Hindlimb muscle (tissue), 1 donor: ENCODE measurements at places on chromosomes 7 and 10. TPM values are rescaled to one million over a fixed set of nuclear protein-coding genes. Genes with fewer than 3 reads are reported as not detected.
A peak's percentile ranks its signal among the peaks of the same experiment; 100 is the strongest.

DNA sequence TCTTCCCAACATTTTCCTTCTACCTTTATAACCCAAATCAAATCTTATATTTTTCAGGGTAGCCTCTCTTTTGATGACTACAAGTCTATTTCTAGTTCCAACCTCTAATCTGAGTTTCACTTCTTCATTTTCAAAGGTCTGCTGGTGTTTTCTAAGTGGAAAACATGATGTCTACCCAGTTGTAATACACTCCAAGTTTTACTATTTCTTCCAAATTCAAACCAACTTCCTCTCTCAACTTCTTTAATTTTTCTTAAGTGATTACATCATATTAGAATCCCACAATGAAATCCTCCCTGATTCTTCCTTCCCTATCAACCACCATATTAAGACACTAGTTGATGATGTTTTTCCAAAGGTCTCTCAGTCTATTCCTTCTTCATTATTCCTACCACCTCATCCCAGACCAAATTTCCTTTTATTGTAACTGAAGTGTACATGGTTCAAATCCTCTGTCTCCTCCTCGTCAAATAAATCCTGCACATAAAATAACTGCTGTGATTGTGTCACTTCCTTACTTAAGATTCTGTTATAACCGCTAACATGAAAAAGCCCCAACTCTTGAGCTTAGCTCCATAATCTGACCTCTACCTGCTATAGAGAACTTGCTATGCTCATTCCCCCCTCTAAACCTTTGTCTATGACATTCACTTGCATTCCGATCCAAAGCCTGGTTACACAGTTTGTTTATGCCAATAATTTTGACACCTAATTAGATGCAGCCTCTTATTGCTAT lies 12.7 kb downstream of the TAS2R38 start:
- no peak for DNase-seq

GRCh38 chr10:114397651-114398145 lies 6.6 kb downstream of the AFAP1L2 start:
- peak; percentile 46 for DNase-seq

DNA sequence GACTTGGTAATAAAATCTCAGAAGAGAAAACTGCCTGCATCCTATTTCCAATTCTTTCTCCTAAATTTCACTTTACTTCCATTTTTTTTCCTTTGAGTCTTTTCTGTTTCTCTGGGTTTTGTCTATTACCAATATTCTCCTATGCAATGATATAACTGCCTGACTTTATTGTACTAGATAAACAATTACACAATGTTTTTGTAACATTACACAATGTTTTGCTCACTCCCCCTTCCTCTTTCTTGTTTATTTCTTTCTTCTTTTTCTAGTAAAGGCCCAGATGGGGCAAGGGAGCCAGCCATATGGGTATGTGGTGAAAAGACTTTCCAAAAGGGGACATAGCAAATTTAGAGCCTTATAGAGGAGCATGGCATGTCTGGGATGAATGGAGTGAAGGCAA lies 278.7 kb upstream of the PHYHIPL start:
- DNase-seq: no peak

DNA sequence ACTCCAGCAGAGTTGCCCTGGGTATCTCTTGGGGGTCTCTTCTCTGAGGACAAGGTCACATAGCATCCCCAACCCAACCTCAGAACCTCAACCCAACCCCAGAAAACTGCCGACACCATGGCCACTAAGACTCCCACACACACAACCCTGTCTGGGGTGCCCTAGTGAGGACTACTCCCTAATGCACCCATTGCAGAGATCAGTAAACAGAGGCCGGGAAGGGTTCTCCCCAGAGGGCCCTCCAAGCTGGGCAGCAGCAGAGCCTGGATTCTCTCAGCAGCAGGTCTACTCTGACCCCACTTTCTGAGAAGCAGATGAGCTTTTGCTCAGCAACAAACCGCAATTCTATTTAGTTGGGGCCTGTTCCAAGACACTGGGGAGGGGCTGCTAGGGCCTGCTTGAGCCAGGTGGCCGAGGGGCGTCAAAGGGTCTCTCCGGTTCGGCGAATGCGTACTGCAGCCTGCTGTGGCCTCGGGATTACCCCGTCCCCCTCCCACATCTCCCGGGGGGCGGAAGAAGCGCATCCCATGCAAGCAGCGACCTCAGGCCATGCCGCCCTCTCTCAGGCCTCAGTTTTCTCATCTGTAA lies 828 bp downstream of the OGDHL start:
- no peak for DNase-seq

GRCh38 chr7:70571403-70571934 lies 560.5 kb upstream of the GALNT17 start:
- DNase-seq: peak; percentile 76

GRCh38 chr7:30450240-30450982 lies 28.2 kb downstream of the NOD1 start:
- no peak for DNase-seq

GARIN1A gene
- polyA plus RNA-seq: 2.1 TPM
